ENCODE measurements at places on chromosomes 4 and X.

GRCh38 chrX:72069350-72070160 is 62.2 kb downstream of the RTL5 start:
- DNase-seq: no peak

- DNase-seq: no peak
These were observed 57.5 kb upstream of the FAM47C start for GRCh38 chrX:36950495-36951253.

DNA sequence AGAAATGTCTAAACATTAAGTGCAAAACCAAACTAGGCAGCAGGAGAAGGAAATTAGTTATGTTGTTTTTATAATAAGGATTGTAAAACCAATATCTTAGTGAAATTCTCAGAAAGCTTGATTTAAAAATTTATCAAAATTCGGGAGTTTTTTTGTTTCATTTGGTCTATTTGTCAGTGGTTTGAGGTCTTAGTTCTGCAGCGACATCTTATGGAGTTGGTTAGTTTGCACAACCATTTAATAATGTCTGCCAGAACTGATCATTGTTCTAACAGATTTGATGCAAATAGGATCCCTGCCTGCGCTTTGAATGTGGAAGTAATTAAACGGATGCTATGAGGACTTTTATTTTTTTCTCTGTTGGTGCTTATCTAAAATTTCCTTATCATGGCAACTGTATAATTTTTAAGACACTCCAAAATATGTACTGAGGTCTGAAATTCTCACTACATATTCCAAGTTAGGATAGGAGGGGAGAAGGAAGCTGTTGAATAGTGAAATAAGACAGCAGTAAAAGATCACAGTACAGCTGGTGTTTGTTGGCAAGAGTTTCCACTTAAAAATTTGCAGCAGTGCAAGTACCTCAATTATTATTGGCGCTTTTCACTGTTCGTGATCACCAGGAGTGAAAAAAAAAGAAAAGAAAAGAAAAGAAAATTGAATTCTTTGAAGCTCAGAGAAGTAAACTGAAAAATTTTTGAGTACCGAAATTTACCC is 2521.4 kb downstream of the ARAP2 start:
- DNase-seq: no peak

GRCh38 chr4:114598191-114599121 is at the start of gene UGT8:
TSS of gene UGT8 (plus strand) at chr4:114598807. CDS start at chr4:114622881, 24,074 bp downstream.
- DNase-seq: no peak

DNA sequence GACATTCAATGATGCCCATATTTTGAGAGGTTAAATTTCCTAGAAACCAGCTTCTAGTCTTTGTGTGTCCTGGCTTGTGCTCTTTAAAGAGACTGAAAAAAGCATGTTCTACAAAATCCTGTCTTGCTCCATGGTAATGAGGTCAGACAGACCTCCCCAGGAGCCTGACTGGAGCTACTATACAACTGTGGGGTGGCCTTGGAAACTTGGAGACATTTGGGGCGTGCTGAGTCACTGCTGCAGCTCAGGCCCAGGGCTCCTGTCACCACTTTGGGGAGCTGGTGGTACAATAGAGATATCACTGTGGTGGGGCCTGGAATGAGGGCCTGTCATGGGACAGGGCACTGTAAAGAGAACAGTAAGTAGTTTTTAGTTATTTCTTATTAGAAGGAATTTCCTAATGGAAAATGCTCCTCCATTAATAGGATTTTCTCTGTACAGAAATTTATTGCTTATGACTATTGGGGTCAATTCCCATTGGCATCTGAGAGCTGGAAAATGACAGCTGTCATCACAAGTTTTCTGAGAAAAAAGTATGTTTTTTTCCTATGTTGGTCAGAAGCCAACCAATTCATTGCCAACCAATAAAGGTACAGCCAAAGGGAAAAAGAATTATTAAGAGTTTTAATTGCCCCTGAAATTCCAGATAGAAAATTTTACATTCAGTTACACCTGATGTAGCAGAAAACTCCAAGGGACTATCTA is 207.4 kb upstream of the JADE1 start:
- DNase-seq: no peak

- peak; percentile 34 for DNase-seq
These were observed 292.5 kb downstream of the CHIC1 start for GRCh38 chrX:73855546-73855945.

GRCh38 chr4:147590249-147590920 is 26.8 kb upstream of the TMEM184C start:
- DNase-seq: peak; percentile 66

- no peak for DNase-seq
These were observed 3.5 kb downstream of the ZAR1 start for GRCh38 chr4:48493452-48494100.

DNA sequence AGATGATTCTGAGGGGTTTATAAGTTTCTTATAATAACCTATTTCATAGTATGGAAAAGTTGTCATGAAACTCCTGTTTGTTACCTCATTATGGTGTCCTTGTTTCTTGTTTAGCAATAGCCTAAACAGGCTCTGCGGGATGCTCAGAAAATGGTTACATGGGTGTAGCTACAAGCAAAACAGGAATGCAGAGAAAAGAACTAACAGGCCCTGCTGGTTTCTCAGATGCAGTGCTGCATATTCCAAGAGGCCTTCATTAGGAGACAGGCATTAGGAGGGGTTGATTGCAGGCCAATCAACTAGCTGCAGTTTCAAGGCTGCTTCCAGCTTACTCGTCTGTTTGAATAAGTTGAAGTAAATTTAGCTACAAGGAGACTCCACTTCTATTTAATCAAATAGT is 37.6 kb upstream of the HPGD start:
- no peak for DNase-seq

GRCh38 chr4:141465171-141465570 is 171.2 kb upstream of the IL15 start:
- DNase-seq: no peak

- no peak for DNase-seq
These were observed 28.8 kb upstream of the NSUN7 start for GRCh38 chr4:40720916-40721315.

- DNase-seq: no peak
These were observed 214.4 kb upstream of the PPP1R2C start for GRCh38 chrX:42992199-42992943.

- DNase-seq: no peak
These were observed 18.9 kb upstream of the ABLIM2 start for GRCh38 chr4:8177552-8177951.

DNA sequence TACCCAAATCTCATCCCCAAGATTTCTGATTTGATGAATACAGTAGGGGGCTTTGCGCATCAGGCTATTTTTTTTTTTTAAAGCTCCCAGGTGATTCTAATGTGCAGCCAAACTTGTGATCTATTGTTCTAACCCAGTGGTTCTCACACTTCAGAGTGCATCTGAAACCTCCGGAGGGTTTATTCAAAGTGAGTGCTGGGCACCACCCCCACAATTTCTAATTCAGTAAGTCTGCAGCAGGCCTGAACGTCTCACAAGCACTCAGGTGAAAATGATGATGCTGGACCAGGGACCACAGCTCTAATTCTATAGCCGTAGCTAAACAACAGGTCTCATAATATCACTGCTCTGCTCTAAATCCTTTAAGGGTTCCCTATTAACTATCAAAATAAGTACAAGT is 211.4 kb downstream of the FMR1NB start:
- DNase-seq: no peak

GRCh38 chr4:183926950-183927349 is 21.8 kb downstream of the STOX2 start:
- no peak for DNase-seq

- DNase-seq: no peak
These were observed 6.2 kb downstream of the TCEAL9 start for GRCh38 chrX:103362474-103362873.

GRCh38 chr4:144817081-144817480 is 171.1 kb downstream of the HHIP start:
- DNase-seq: no peak

GRCh38 chr4:174177536-174177935 is 105.9 kb downstream of the FBXO8 start:
- no peak for DNase-seq

DNA sequence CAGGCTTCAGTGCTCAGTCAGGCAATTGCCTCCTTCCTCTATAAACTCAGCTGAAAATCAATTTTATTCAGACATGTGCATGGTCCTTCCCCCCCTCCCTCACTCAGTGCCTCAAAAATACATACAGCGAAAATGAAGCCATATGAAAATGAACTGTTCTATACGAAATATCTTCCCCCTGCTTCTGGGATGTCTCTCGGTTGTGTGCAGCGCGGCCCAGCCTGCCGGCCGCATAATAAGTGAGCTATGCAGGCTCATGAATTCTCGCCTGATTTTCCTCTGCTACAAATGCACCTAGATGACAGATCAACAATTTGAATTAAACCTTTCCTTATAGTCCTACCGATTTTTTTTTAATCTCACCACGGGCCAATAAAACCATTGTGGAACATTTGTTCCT is 252.9 kb downstream of the CRLF2 start:
- DNase-seq: no peak

DNA sequence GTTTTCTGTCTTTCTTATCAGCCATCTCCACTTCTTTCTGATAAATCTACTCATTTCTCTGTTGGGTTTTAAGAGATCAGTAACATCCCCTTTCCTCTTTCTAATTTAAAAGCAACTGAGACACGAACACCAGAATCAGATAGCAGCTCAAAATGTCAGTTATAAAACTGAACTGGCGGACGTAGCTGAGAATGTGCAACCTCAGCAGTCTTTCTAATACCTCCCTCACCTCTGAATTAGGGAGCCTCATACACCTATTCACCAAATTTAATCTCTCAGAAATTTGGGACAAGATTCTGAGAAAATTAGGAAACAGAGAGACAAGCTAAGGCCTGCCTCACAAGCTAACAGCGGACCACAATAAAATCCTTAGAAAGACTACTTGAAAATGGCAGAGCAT is 52.0 kb upstream of the ACSL4 start:
- no peak for DNase-seq

DNA sequence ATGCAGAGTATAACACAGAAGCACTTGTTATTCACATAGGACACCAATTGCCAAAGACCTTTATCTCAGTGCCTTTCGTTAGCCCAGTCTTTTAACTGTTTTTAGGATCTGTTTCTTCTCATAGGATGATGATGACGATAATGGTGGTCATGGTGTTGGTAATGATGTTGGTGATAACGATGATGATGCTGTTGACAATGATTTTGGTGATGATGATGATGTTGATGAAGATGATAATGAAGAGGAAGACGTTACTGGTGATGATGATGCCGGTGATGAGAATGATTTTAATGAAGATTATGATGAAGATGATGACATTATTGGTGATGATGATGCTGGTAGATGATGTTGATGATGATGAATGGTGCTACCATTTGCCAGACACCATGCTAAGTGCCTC is 29.8 kb downstream of the LDB2 start:
- no peak for DNase-seq

GRCh38 chr4:124980276-124980752 is 267.8 kb upstream of the ANKRD50 start:
- no peak for DNase-seq

Data from left renal cortex interstitium (tissue), 4 donors.